ENCODE measurements at places on chromosomes 13 and 19.

DNA sequence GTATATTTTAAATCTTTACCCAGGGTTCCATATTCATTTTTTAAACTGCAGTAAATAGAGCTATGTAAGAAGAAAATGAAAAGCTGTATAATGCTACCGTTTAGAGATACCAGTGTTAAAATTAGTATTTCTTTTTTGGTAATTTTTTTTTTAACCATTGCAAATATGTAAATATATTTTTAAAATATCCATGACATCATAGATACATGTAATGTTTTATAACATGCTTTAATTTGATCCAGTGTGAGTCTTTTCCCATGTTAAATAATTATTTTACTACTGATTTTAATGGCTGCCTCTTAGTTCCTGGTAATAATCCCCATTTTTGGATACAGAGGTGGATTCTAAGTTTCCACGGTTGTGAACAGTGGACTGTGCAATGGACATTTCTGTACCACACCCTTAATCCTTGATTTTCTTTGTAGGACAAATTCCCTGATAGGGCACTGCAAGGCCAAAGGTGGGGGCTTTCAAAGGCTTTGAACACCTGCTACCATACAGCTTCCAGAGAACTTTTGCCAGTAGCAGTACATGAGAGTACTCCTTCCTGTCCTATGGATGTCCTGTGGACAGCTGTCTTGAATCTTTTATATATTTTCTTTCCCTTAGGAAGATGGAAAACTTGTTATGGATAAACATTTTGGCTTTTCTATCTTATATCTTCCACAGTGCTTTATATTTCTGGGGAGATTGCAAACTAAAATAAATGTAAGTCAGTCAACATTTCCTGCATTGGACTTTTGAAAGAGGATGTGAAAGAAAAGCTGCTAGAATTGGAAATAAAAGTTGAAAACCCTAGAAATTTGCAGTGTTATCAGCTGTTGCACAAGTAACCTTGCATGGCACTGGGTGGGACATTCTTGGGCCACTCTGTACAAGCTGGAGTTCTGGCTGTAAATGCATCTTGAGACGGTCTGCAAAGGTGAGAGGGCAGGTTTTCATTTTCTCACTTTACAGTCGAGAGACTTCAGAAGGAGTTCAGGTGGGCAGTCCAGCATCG lies 46.8 kb downstream of the ARHGEF7 start:
- no peak for DNase-seq

GRCh38 chr19:45076851-45077730 lies 813 bp upstream of the ZNF296 start:
- DNase-seq: peak; percentile 43

DNA sequence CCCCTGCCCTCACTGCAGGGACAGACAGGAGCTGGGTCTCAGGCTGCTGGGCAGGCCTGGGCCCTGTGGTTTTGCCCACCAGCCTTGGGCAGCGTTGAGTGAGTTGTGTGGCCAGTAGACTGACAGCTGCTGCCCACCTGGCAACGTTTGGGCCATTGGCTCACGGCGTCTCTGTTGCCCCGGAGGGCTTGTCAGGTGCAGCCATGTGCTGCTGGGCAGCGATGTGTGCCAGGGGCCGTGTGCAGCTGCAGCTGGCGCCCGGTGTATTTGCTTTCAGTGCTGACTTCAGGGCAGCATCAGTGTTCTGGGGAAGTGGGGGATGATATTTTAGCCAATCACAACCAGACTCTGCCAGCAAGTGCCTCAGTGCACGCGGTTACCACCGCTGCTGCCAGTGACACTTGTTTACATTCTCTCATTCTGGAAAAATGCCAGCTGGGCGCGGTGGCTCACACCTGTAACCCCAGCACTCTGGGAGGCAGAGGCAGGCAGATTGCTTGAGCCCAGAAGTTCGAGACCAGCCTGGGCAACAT lies 10.6 kb downstream of the FZR1 start:
- DNase-seq: no peak

DNA sequence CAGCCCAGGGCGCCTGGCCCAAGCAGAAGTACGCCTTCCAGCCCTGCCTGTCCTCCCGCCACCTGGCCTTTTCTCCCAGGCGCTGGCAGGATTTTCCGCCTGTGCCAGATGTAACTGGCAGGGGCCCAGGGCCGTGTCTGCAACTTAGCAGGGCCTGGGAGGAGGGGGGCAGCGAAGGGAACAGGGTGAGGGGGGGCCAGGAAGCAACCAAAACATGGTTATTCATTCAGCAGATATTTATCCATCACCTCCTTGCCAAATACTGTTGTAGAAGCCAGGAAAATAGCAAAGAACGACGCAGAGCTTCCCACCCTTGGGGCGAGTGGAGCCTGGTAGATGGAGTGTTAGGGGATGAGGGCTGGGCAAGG lies 5.6 kb downstream of the TLE6 start:
- peak; percentile 76 for DNase-seq

DNA sequence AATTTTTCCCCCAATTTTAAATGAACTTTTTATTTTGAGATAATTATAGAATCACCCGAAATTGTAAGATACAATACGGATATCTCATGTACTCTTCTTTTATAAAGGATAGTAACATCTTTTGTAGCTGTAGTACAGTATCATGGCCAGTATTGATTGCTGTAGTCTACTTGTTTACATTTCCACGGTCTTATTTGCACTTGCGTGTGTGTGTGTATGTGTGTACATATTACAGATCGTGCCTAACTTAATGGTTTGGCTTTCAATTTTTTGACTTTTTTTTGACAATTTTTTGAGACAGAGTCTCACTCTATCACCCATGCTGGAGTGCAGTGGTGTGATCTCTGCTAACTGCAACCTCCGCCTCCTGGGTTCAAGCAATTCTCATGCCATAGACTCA lies 6.7 kb downstream of the PAN3 start:
- DNase-seq: no peak

DNA sequence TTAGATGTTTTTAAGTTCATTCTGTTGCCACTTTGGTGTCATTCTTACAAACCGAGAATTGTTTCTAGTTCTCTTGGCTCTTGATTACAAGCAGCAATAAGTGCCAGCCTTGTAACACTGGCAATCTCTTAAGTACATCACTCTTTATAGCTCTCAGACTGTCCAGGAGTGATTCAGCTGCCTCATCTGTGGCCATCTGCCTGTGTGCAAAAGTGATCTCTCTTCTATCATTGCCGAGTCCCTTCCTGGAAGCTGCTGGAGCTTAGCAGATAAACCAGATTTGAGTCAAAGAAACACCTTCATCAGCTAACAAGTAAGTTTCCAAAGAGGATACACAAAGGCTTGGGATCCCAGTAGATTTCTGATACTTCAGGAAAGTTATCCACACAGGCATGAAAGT lies 23.2 kb downstream of the STOML3 start:
- DNase-seq: peak; percentile 71

DNA sequence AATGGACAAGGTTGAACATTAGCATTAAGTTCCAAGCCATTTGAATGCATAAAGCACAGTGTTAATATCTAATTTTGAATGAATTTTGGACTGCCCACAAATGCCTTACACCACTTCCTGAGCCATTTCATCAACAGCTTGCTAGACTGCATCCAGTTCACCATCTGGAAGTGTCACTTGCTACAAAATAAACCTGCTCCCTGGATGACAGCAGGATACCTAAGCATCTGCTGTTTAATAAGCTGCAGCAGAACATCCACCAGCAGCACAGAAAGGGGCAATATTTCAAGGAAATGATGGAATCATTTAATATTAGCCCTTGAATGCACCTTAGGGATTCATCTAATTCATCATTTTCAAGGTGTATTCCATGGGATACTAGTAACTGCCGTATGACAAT lies 76.6 kb upstream of the PCDH9 start:
- peak; percentile 77 for DNase-seq

GRCh38 chr19:49097453-49098288 lies 12.4 kb downstream of the SNRNP70 start:
- DNase-seq: peak; percentile 85

DNA sequence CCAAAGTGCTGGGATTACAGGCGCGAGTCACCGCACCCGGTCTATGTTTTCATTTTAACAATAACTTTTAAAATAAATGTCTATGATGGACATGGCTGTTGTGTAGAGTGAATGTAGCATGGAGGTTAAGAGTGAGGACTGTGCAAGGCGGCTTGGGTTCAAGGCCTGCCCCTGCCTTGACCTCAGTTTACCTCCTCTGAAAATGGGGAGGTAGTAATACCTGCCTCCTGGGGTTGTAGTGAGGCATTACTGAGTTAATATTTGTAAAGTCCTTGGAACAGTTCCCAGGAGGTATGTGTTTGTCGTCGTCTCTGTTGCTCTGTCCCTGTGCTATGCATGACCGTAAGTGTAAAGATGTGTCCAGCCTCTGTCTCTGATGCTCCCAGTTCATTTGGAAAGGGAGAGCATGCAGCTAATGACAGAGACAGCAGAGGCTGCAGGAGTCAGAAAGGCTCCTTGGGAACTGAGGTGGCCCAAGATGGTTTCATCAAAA lies 9.4 kb downstream of the GARRE1 start:
- DNase-seq: no peak

- DNase-seq: no peak
Measured at GRCh38 chr13:29536853-29537252, 58.6 kb downstream of the SLC7A1 start.

DNA sequence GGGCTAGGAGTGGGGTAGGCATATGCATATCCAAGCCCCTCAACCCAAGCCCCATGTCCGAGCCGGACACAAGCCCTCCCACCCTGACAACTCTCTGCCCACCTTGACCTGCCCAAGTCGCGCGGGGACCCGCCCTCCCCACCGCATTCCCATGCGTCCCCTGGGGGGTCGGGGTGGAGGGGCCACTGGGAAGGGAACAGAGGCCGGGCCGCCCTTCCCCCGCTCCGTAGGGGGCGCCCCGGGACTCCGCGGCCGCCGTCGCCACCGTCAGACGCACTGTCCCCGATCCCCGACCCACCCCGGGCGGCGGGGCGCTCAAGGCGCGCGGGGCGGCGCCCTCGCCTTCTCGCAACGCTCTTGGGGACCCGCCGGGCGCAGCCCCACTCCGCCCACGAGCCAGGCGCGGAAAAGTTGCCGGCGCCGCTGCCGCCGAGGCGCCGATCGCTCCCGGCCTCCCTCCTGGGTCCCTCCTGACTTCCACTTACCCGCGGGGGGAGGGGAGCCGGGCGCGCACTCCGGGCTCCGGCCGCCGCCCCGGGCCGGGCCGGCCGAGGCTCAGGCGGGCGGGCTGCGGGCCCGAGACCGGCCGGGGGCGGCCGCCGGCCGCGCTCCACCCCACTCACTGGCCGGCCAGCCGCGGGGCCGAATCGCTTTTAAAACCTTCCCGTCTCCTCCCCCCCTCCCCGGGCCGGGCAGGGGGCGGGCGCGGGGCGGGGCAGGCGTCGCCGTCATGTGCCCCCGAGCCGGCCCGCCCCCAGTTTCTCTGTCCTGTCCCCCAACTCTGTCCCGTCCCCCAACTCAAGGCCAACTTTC lies 34.4 kb upstream of the NANOS3 start:
- DNase-seq: peak; percentile 70

DNA sequence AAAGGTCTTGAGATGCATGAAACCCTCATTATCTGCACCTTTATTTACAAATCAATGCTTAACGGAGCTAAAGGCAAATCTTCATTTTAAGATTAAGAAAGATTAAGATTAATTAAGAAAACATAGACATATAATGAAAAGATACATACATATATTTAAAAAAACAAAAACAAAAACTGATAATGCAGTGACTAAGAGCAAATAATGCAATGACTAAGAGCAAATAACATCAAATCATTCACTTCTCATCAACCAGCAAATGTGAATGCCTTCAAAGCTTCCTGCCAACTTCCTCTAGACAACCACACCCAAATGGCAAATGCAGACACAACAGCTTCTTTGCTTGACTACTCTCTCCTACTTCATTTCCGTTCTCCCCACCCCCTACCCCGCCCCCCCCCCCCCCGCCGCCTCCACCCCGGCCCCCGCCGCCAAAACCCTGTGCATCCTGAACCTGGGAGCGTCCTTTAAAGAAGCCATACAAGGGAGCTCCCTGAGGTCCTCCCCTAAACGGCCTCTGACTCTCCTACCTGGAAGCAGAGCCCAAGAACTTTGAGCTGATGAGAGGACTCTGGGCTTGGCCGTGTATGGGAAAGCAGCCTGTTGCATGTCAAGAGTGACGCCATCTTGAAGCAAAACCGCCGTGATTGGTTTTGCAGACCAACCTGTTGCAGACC lies 24.5 kb downstream of the TEX101 start:
- no peak for DNase-seq

DNA sequence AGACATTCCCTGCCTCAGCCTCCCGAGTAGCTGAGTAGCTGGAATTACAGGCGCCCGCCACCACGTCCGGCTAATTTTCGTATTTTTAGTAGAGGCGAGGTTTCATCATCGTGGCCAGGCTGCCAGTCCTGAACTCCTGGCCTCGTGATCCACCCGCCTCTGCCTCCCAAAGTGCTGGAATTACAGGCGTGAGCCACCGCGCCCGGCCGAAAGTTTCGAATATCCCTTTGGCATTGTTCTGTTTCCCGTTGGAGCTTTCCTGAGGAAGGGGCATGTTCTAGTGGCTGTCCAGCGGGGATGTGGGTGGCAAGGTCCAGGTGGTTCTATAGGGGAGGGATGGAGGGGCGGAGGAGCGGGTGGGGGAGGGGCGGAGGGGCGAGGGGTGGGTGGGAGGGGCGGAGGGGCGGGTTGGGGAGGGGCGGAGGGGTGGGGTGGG lies 2.1 kb upstream of the BSG start:
- DNase-seq: no peak

DNA sequence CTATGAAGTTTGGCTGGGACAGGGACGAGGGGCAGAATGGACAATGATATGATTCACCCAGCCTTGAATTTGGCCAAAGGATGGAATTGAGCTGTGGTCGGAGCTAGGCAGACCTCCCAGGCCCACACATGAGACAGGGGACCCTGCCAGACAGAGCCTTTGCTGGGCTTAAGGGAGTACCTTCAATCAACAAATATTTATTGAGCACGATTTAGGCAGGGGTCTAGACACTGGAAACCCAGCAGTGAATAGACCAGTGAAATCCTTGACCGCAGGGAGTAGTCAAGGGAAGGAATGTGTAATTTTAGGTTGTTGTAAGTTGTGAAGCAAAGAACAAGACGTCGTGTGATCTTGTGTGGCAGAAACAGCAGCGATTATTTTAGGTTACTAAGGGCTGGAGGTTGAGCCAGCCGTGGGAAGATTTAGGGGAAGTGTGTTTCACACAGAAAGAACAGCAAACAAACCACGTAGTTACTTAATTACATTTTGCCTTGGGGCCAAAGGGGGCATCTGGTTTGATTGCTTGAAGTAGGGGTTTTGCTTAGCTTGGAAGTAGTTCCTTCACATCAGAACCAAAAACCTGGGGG lies 16.9 kb upstream of the AP1M2 start:
- DNase-seq: no peak

DNA sequence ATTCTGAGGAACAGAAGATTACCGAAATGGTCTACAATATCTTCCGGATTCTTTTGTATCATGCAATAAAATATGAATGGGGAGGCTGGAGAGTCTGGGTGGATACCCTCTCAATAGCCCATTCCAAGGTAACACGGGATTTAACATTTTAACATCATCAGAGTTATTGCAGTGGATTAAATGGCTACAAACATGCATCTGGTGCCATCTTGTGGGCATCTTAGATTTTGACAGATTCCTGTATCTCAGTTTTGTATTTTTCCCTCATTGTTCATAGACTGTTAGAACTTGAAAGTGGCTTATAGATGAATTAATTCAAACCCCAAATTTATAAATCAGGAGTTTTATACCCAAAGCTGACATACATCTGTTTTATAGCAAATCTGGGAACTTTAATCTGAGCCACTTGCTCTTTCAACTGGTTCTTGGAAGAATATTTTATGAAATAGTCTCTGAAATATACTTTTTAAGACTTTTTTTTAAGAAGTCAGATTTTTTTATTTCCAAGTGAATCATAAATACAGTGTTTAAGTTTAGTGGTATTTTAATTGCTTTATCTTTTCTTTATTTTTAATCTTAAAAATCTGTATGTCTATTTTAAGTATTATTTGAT lies 215.2 kb downstream of the NBEA start:
- peak; percentile 86 for DNase-seq

GRCh38 chr13:101916108-101916774 lies 463.8 kb downstream of the ITGBL1 start:
- DNase-seq: peak; percentile 86

Data from NCI-H82 (cell line).